ENCODE measurements at places on chromosomes 2 and 18.

DNA sequence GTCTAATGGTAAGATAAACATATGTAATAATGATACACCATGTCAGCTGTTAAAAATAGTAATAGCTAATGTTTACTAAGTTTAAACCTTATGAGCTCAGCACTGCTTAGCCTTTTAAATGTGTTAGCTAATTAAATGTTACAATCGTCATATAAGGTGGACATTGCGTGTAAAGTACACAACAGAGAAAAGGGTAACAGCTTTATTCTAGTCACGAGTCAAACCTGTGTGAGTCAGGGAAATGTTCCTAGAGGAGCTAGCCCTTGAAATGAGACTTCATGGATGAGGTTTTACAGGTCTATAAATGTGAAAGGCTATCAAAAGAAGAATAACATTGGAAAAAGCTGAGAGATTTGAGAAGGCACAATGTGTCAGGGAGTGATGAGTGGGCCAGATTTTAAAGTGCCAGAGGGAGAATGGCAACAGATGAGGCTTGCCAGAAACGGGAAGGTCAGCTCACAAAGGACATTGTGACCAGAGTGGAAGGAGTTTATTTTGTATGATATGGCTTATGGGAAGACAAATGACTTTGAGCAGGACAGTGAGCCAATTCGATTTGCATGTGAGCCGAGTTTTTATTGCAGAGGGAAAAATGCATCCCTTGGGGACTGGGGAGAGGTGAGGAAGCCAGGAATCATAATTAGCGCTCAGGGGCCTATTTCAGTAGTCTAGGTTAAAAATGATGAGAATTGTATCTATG is 276.3 kb downstream of the CTNNA2 start:
- DNase-seq: no peak

DNA sequence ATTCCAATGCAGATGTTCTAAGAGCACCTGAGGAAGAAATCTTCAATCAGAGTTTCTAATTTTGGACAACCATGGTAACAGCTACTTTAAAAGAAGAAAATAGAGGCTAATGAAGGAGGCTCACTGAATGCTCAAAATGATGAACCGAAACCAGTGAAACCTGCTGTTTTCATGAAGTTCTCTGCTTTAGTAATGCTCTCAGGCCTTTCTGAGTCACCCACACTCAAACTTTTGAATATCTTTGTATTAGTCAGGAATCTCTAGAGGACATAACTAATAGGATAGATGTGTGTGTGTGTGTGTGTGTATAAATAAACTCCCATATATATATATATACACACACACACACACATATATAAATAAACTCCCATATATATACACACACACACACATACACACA is 76.9 kb upstream of the RIT2 start:
- no peak for DNase-seq

DNA sequence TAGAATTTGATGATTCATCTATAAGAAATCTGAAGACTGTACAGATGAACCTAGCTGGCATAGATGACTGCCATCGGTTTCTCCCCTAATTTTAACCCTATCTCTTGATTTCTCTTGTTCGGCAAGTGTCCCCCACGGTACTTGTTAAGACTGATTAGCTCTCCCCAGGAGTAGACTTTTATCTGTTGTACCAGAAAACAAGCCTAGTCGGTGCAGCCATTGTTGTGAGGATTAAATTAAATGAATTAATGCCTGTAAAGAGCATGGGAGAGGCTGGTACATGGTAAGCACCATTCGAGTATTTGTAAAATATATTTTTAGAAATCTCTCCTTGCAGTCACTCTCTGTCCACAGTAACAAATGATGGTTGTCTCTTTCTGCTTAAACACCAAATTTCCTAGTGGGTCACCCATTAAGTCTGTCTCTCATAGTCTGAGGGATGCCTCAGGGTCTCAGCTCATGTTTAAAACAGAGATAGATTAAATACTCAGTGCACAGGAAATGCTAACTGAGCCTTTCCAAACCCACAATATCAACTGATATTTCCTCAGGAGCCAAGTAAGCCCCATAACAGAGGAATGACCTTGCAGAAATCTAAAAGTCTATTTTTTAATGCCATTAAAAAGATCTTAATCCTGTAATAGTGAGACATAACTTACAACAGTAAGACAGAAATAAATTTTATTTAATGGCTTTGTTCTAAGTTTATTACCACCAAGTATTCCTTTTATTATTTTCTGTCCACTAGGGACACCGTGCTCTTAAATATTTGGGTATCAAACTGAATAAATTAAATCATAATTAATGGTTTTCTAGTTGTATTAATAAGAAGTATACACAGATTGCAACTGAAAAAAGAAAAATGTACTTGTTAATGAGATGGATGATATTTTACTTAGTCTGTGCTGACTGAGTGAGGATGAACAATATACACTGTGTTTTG is 2.9 kb upstream of the B4GALT6 start:
- no peak for DNase-seq

DNA sequence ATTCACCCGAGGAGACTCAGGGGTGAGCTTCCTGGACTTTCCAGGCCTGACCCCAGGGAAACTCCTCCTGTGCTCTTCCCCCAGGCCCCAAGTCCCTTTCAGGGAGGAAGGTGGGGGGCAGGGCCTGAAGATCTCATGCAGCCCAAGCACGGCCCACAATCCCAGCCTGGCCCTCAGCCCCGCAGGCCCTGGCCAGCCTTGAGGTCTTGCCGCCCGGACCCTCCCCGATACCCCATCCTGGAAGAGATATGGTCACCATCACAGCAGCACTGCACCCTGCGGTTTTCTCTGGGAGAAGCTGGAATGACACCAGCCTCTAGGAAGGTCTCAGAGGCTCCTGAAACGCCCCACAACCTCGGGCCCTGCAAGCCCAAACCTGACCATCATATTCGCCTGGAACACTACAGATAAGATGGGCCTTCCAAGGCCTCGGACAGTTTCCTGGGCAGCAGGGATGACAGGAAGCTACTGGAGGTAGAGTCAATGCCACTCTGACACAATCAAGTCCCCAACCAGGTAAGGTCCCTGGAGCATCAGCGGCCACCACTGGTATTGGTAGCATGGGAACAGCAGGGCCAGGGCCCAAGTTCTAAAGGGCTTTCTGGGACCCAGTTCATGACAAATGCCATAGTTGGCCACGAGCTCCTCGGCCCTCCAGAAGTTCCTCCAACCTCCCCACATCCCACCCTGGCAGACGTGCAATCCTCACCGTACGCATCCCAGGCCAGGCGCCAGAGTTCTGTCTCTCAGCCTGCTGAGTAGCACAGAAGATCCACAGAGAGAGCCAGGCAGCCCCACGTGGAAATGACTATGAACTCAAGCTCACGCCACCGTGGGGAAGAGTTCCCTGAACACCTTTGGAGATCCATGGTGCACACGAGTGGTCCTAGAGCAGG is 8.6 kb downstream of the SDC1 start:
- DNase-seq: no peak

DNA sequence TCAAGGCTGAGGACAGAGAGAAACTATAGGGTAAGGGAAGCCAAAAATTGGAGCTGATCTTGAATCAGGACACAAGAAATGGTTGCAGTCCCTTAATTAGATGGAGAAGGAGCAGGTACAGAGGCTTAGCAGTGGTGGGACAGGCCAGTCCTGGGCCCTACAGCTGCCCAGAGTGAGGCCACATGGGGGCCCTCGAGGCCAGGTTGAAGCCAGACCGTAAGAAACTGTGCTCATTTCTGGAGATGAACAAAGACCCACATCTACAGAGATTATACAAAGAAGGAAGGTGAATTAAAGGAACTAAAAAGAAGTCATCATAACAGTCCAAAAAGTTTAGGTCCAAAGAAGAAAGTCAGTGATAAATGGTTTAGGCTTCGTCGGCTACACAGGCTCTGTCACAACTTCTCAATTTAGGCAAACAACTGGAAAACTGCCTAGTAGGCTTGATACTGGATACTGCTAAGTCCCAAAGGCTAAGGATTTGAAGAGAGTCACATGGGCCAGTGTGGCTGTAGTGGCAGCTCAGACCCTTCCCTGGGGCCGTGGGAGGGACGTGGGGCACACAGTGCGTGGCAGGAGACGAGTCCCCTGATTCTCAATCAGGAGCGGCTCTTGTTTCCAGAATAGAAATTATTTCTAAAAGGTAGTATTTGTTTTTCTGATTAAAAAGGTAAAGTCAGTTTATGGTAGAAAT is 50.4 kb upstream of the CNGA3 start:
- no peak for DNase-seq

GRCh38 chr2:165281387-165281786 is 42.2 kb downstream of the SCN2A start:
- DNase-seq: no peak

DNA sequence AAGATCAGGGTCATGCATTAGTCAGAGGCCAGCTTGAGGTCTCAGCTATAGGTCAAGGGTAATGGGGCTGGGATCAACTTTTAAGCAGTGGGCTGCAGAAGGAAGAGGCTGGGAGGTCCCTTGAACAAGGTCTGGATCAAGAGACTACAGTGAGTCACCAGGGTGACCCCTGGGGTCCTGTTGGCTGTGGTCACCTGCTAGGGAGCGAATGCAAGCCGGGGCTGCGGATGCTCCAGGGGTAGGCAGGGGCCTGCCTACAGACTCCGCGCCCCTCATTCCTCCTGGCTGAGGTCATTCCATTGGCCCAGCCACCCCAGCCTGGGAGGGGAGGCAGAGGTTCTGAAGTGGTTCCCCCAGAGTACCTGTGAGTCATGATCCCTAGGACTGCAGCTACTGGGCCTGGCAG is 110.4 kb downstream of the CYP26B1 start:
- DNase-seq: no peak

- DNase-seq: no peak
Observed at GRCh38 chr2:39629646-39630045, 36.1 kb upstream of the TMEM178A start.

GRCh38 chr2:218478544-218478943 is 59.6 kb downstream of the VIL1 start:
- DNase-seq: no peak

- DNase-seq: peak; percentile 87
Observed at GRCh38 chr2:64914735-64915509, 74.3 kb upstream of the SLC1A4 start.

DNA sequence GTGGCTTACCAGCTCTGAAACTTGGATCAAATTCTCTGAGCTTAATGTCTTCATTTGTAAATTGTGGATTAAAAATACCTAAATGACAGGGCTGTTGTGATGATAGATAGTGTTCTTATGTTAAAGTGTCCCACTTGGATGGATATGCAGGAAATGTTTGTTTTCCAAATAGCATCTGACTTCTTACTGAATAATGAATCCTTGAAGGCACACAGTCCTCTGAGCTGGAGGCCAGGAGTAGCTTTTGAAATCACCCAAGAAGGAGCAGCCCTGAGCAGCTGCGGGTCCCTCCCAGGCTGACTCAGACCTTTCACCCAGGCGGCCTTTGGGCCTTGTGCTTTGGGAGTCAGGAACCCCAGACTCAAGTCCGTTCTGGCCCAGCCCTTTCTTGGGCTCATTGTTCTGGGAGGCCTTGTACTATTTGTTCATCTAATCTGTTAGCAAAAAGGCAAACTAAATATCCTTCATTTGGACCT is 173.0 kb upstream of the GATA6 start:
- no peak for DNase-seq

- no peak for DNase-seq
Observed at GRCh38 chr2:231017231-231017598, 20.1 kb upstream of the C2orf72 start.

GRCh38 chr2:144654523-144654922 is 134.6 kb upstream of the ZEB2 start:
- DNase-seq: no peak

GRCh38 chr18:289026-289425 is 21.2 kb upstream of the THOC1 start:
- no peak for DNase-seq

GRCh38 chr2:85355521-85355920 is 952 bp downstream of the ELMOD3 start:
- no peak for DNase-seq

DNA sequence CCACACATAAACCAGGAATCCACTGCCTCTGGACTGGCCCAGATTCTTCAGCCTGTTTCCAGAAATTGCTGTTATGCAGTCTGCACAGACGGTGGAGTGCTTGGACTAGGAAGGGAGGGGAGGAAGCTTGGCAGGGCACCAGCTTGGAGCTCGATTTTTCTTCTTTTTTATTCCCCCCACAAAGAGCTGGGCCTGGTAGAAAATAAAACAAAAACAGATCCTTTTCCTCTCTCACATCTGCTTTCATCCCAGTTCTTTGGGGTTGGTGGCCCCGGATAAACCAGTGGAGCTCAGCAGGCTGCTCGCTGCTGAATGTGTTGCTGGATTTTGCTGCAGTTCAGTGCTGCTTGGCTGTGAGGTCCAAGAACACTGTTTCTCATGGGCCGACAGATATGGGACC is 16.0 kb downstream of the LRRTM1 start:
- no peak for DNase-seq

- no peak for DNase-seq
Observed at GRCh38 chr2:70767699-70768589, at the start of gene ADD2. Gene ADD2 (minus strand): TSS chr2:70768200. CDS start chr2:70706408, 61,792 bp downstream.

DNA sequence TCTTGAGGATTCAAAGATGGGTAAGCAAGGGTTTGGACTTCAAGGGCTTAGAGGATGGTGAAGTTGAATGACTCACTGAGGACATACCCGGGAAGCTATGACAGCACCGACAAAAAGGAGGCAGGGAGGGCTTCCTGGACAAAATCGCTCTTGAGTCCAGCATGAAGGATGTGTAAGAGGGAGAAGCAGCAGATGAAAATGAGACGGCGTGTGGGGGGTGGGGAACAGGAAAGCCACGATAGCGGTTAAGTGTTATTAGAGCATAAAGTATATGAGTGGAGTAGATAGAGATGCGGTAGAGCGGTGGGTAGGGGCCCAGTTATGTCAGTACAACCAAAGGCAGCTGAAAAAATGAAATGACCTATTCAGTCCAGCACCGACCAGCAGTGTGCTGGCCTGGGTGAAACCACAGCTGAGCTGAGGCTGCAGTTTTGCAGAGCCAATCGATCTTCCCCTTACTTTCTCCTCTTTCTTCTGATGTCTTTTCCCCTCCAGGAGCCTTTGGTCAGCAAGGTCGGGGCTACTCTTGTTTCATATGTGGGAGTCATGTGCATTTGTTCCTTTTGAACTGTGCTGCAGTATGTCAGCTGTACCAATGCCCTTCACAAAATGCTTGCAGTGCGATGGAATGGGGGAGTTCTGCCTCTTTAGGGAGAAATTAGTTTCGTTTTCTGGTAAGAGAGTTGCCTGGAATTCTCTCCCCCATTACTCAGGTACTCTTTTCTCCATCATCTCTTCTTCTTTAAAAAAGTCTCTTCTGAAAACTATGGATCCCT is 2.0 kb upstream of the THUMPD2 start:
- no peak for DNase-seq

DNA sequence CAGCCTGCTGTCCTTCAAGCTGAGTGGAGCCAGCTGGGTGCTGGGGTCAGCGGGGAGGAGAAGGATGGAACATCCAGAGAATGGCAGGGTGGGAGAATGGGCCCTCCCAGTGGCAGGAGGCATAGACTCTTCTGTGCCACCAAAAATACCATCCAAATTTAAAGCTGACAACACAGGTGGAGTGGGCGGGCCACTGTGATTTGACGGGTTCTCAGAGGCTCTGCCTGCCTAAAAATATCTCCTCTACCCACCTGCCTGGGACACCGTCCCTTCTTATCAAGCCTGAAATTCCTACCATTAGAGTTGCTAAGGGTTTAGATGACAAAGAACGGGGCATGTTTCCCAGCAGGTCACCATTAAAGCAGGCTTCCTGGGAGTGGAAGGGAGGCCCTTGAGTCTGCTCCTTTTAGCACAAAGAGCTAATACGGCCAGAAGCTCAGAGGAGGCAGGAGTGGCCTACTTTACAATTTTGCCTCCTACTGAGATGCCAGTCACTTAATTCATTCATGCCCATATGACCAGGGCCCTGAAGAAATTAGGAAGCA is 19.8 kb upstream of the MARCHF4 start:
- DNase-seq: no peak

Data from bone marrow (tissue), 2 donors.